Kidney glomerular epithelial cell (primary cell): ENCODE measurements at places on chromosomes 7 and 10.

DNA sequence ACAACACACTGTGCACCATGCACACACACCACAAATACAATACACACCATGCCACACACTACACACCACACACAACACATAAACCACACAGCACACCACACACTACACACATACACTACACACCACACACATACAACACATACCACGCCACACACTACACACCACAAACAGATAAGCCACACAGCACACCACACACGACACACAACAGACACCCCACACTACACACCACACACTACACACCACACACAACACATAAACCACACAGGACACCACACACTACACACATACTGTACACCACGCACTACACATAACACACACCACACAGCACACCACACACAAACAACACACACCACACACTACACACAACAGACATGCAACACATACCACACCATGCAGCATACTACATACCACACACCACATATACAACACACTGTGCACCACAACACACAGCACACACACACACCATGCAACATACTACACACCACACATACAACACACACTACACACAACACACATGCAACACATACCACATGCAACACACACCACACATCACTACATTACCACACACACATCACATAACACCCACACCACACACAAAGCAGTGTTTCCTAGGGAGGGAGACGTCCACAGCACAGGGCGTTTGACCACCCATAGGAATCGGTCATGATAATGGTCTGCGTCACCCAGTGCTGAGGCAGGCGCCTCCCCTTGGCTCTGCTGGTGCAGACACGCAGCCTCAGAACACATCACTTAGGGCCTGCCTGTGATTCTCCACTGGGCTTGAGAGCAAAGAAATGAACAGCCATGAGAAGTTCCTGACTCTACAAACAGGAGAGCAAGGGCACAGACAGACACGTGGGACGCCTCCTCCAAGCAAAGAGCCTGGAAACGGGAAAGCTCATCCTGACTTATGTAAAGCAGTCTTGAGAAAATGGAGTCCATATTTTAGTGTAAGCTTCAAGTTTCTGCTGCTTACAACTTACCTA is 458.3 kb downstream of the PTPRN2 start:
- DNase-seq = no peak

- no peak for DNase-seq
Measured at GRCh38 chr10:106519376-106520030, 645.0 kb downstream of the SORCS1 start.

- DNase-seq = no peak
Measured at GRCh38 chr7:112079673-112080072, 126.5 kb downstream of the DOCK4 start.

- DNase-seq = no peak
Measured at GRCh38 chr10:19987931-19988330, 171.7 kb downstream of the PLXDC2 start.

- no peak for DNase-seq
Measured at GRCh38 chr10:121556455-121556854, 41.8 kb downstream of the FGFR2 start.

DNA sequence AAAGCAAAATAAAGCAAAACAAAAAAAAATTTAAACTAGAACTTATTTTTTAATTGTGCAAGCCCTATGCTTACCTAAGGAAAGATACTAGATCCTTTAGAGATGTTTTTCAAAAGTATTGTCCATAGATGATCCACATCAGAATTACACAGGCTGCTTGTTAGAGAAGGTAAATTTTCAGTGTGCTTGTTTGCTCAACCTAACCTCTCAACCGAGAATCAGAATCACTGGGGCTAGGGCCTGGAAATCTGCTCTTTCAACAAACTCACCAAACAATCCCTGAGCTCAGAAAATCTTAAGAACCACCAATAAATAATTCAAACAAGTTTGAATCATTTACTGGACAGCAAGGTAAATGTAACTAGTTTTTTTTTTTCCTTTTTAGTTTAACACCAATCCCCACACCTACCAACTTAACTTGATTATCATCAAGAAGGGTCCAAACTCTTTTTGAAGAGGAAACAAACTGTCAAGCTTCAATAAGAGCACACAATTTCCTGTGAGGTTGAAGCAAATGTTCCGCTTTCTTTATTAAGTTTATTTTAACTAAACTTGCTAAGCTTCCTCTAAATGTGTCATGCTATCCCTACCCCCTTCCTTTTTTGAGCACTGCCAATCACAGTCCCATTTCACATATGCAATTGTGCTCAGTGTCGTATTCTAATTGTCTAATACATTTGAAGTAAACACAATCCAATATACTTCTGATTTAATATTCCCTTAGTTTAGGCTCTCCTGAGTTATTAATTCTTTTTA is 7.4 kb upstream of the TSPAN33 start:
- no peak for DNase-seq
